ENCODE measurements at places on chromosomes 6 and 20.

GRCh38 chr6:113854531-113855499 lies 2.3 kb upstream of the MARCKS start:
- H3K27ac ChIP-seq = no peak overlapping the region
- peaks cover 3% of the 10 kb centered on the region for H3K27me3 ChIP-seq
- H3K4me1 ChIP-seq = no peaks in the 10 kb centered on the region
- peak; percentile 89 for DNase-seq

GRCh38 chr6:43421831-43422230 lies 5.5 kb upstream of the ABCC10 start:
- no peak for DNase-seq
- H3K4me3 ChIP-seq = no peak overlapping the region
- no peaks in the 10 kb centered on the region for H3K4me1 ChIP-seq
- H3K27ac ChIP-seq = no peak overlapping the region

DNA sequence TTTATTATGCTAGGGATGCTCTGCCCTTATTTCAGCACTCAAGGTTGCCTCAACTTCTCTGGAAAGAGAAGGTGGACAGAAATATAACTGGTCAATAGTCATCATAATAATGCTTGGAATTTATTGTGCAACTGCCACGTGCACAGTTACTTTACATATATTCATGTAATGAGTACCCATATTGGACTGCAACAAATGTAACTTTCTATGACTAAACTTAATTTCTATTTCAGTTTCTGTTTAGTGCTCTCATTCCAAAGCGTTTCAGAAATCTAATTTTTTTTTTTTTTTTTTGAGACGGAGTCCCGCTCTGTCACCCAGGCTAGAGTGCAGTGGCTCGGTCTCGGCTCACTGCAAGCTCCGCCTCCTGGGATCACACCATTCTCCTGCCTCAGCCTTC lies 28.3 kb upstream of the CD83 start:
- no peak overlapping the region for H3K27ac ChIP-seq
- no peaks in the 10 kb centered on the region for H3K27me3 ChIP-seq
- no peaks in the 10 kb centered on the region for H3K36me3 ChIP-seq
- no peak for DNase-seq
- no peaks in the 10 kb centered on the region for H3K4me1 ChIP-seq
- H3K4me3 ChIP-seq = no peak overlapping the region

DNA sequence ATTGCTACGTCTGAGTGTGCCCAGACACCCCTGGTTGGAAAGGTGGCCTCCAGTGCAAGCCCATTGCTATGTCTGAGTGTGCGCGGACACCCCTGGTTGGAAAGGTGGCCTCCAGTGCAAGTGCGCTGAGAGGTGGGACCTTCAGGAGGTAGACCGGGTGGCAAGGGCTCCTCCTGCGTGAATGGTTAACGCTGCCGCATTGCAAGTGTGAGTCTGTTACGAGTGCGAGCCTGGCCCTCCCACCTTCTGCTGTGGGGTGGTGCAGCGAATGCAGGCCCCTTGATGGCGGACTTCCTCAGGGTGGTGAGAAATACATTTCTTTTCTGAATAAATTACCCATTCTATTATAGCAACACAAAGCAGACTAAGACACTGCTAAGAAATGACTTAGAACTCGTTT lies 208.8 kb downstream of the DLL1 start:
- H3K27ac ChIP-seq = no peak overlapping the region
- no peaks in the 10 kb centered on the region for H3K4me1 ChIP-seq
- no peaks in the 10 kb centered on the region for H3K27me3 ChIP-seq
- H3K36me3 ChIP-seq = no peaks in the 10 kb centered on the region
- H3K4me3 ChIP-seq = no peak overlapping the region

- H3K36me3 ChIP-seq = no peaks in the 10 kb centered on the region
- H3K4me1 ChIP-seq = peaks cover 10% of the 10 kb centered on the region
- peak; percentile 89 for DNase-seq
- no peak overlapping the region for H3K4me3 ChIP-seq
- peak overlapping the region; percentile 46 for H3K27ac ChIP-seq
These were observed 262.1 kb downstream of the HACE1 start for GRCh38 chr6:104597541-104598050.

GRCh38 chr6:113202852-113203714 lies 654.1 kb upstream of the MARCKS start:
- H3K27ac ChIP-seq = no peak overlapping the region
- no peak for DNase-seq
- H3K4me3 ChIP-seq = no peak overlapping the region

DNA sequence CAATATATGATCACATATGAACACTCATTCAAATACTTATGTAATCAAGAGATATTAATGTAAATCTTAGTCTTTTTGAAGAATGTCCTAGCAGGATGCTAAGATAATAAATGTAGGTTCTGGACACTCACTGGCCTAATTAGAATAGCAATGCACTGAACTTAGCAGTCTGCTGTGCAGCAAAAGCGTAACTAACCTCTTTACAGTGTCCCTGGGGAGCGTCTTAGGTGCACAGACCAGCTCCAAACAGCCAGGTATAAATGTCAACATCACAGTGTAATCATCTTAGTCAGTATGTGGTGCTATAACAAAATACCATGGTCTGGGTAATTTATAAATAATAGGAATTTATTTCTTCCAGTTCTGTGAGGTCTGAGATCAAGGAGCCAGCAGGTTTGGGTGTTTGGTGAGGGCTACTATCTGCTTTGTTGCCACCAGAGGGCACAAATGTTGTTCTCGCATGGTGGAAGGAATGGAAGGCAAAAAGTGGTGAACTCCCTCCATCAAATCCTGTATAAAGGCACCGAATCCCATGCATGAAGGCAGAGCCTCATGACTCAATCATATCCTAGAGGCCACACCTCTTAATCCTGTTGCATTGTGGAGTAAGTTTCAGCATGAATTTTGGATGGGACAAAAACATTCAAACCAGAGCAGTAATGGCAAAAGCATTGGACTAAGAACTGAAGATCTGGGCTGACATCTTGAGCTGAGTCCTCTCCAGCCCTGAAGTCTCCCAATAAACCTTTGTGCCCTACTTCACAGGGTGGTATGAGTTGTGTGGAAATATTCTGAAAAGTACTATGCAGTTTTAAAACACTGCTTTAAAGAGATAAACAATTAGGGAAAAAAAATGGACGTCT lies 41.8 kb upstream of the FOXO3 start:
- no peak overlapping the region for H3K27ac ChIP-seq
- H3K4me3 ChIP-seq = no peak overlapping the region
- H3K27me3 ChIP-seq = no peaks in the 10 kb centered on the region

DNA sequence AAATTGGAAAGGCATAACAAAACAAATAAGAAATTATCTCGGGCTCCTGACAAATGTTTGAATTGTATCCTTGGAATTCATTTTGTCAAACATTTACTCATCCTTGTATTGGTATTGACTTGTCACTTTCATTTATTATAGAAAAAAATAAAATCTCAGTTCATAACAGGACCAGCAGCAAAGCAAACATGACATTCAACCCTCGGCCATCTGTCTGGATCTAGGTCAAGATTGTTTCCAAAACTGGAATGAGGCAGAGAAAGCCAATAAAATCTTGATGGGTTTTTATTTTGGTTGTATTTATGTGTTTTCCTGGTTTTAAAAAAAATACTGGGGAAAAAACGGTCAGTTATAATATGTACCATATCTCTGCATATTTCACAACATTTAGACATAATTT lies 42.9 kb upstream of the FABP7 start:
- no peak overlapping the region for H3K4me3 ChIP-seq
- no peaks in the 10 kb centered on the region for H3K27me3 ChIP-seq
- no peak for DNase-seq
- H3K36me3 ChIP-seq = no peaks in the 10 kb centered on the region
- no peak overlapping the region for H3K27ac ChIP-seq

DNA sequence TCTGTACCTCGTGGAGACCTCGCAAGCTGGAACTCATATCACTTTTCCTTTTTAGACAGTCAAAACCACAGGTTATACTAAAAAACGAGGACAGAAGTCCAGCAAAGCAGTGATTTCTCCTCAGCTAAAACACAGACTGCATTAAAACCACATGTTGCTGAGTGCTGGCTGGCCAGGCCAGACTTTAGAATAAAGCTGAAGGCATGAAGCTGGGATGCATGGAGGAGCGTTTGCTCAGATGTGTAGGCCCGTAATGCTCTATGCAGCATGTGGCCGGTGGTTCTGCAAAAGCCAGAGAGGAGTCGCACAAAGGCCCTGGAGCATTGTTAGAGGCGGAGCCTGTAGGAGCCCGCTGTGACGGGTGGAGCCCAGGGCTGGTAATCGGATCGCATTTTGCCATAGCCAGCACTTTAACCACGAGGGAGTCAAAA lies 83.6 kb downstream of the SMOC2 start:
- no peak overlapping the region for H3K4me3 ChIP-seq
- DNase-seq = peak; percentile 35
- no peak overlapping the region for H3K27ac ChIP-seq
- H3K4me1 ChIP-seq = no peaks in the 10 kb centered on the region
- H3K36me3 ChIP-seq = no peaks in the 10 kb centered on the region
- no peaks in the 10 kb centered on the region for H3K27me3 ChIP-seq

DNA sequence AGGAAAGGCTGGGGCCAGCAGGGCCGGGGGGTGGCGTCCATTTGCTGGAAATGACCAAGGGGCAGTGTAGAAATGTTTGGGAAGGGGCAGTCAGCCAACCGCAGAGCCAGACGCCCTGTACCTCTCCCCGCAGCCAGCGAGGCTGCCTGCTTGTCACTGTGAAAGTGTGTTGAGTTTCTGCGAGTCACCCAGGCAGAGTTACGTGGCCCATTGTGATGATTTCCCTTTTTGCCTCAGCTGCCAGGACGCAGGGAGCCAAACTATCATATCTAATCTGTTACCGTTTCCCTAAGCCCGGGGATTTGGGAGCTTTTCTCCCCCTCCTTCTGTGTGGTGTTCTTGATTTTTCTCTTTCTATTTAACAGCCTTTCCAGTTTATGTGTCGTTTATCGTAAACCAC lies 67.9 kb upstream of the STX16 start:
- H3K36me3 ChIP-seq = no peaks in the 10 kb centered on the region
- no peaks in the 10 kb centered on the region for H3K4me1 ChIP-seq
- H3K27ac ChIP-seq = no peak overlapping the region
- H3K4me3 ChIP-seq = no peak overlapping the region

GRCh38 chr6:48068278-48069251 lies 42.4 kb downstream of the PTCHD4 start:
- no peak overlapping the region for H3K4me3 ChIP-seq
- no peaks in the 10 kb centered on the region for H3K36me3 ChIP-seq

GRCh38 chr6:14258695-14259593 lies 141.4 kb downstream of the CD83 start:
- no peak overlapping the region for H3K27ac ChIP-seq
- H3K4me3 ChIP-seq = no peak overlapping the region
- H3K4me1 ChIP-seq = peaks cover 18% of the 10 kb centered on the region
- no peaks in the 10 kb centered on the region for H3K27me3 ChIP-seq
- H3K36me3 ChIP-seq = no peaks in the 10 kb centered on the region
- DNase-seq = peak; percentile 37

DNA sequence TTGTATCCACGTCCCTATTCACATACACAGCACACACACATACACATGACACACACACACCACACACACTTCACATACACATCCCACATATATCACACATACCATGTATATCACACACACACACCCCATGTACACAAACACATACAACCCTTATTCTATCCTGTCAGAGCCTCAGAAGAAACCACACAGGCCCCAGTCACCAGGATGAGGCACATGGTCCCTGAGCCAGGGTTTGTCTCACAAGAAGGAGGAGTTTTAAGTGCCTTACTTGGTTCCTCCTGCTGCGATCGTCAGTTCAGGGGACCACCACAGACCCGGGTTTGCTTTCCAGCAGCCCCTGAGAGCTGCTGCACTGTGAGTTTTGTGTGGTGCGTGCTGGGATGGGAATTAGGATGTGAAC lies 23.6 kb downstream of the BFSP1 start:
- no peak overlapping the region for H3K27ac ChIP-seq
- DNase-seq = no peak
- H3K4me1 ChIP-seq = no peaks in the 10 kb centered on the region
- no peaks in the 10 kb centered on the region for H3K36me3 ChIP-seq

GRCh38 chr20:10216146-10216791 lies 2.4 kb upstream of the SNAP25 start:
- DNase-seq = no peak
- no peak overlapping the region for H3K4me3 ChIP-seq
- no peaks in the 10 kb centered on the region for H3K4me1 ChIP-seq
- peaks cover 2% of the 10 kb centered on the region for H3K27me3 ChIP-seq
- no peaks in the 10 kb centered on the region for H3K36me3 ChIP-seq

GRCh38 chr6:4714961-4715501 lies 61.2 kb upstream of the CDYL start:
- no peak overlapping the region for H3K27ac ChIP-seq
- H3K27me3 ChIP-seq = no peaks in the 10 kb centered on the region
- no peaks in the 10 kb centered on the region for H3K4me1 ChIP-seq

- H3K4me1 ChIP-seq = no peaks in the 10 kb centered on the region
- no peak overlapping the region for H3K4me3 ChIP-seq
- no peaks in the 10 kb centered on the region for H3K27me3 ChIP-seq
These were observed 116.3 kb downstream of the TAF4 start for GRCh38 chr20:61949363-61949713.

Measured in mesendoderm (in vitro differentiated cells).